ENCODE measurements at places on chromosomes 12 and 14.

- no peak for DNase-seq
Measured at GRCh38 chr12:122190842-122191668, 8.1 kb downstream of the LRRC43 start.

DNA sequence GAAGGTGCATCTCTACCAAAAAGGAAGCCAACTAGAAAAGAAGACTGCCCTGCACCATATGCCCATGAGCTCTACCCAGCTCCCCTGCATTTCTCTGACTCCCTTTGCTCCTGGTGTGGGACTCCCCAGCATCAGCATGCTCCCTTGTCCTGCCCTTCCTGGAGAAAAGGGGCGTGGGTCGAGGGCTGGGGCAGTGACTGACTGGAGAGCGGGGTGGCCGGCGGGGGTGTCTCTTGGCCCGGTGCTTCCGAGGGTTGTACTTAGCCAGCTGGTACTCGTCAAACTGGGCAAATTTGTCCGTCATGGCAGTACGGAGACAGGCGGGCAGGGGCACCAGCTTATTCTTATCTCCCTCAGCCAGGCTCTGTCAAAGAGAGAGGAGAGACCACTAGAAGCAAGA lies 9.8 kb downstream of the TEP1 start:
- no peak for DNase-seq

DNA sequence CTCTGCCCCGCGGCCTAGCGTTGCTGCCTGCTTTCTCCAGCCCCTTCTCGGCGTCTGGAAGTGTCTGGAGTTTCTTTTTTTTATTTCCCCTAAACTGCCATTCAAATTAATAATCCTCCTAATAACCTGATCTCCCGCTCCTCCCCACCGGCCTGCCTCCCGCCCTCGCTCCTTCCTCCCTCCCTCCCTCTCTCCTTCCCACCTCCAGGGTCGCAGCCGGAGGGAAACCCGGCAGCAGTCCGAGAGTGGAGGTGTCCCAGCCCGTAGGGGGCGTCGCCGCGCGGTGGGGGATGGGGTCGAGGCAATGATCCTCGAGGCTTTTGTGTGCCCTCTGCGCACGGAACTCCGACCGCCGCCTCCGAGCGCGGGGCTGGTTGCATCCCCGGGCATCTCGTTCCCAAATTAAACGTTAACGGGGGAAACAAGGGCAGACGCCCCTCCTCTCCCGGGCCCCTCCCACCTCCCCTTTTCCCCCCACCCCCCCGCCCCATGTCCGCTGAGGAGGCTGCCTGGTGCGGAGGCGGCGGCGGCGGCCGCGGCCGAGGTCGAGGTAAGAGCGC lies 1.0 kb upstream of the SOCS2 start:
- DNase-seq: no peak

GRCh38 chr12:27193854-27194544 lies 50.1 kb upstream of the STK38L start:
- DNase-seq: no peak

DNA sequence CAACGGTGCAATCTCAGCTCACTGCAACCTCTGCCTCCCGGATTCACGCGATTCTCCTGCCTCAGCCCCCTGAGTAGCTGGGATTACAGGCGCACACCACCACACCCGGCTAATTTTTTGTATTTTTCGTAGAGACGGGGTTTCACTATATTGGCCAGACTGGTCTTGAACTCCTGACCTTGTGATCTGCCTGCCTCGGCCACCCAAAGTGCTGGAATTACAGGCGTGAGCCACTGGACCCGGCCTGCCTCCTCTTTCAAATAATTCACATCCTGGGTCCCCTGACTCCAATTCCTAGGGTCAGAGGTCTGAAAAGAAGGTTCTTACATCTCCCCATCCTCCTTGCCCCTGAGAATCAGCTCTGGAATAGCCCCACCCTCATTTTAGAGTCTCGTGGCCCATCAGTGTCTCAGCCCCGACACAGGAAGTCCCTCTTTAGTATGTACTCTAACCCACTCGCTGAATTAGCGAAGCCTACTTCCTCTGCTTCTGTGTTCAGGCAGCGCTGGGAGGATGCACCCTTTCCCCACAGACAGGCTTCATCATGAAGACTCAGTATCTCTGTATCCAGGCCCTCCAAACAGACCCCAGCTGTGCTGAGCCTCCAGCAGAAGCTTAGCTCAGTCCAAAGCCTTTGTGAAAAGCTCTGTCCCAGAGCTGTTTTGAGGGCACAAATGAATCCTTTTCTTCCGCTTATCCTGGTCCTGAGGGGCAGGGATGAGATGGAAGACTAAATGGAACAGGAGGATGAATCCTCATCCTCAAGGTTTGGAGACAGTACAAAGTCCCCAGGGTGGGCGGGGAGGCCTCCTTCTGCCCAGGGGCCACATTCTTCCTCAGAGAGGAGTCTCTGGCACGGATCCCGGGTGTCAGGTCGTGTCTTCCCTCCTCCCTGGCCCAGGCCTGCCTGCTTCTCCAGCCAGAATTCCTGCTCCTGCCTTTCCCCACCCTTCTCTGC lies 3.5 kb downstream of the LPAR5 start:
- DNase-seq: no peak

- no peak for DNase-seq
Measured at GRCh38 chr12:52215587-52216031, 17.4 kb upstream of the KRT7 start.

DNA sequence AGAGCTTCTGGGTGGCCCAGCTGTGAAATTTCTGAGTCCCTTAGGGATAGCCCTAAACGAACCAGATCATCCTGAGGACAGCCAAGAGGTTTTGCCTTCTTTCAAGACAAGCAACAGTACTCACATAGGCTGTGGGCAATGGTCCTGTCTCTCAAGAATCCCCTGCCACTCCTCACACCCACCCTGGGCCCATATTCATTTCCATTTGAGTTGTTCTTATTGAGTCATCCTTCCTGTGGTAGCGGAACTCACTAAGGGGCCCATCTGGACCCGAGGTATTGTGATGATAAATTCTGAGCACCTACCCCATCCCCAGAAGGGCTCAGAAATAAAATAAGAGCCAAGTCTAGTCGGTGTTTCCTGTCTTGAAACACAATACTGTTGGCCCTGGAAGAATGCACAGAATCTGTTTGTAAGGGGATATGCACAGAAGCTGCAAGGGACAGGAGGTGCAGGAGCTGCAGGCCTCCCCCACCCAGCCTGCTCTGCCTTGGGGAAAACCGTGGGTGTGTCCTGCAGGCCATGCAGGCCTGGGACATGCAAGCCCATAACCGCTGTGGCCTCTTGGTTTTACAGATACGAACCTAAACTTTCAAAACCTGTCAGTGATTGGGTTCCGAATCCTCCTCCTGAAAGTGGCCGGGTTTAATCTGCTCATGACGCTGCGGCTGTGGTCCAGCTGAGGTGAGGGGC lies 38.9 kb downstream of the DAD1 start:
- DNase-seq: no peak

GRCh38 chr12:131387281-131388163 lies 323.4 kb upstream of the SFSWAP start:
- DNase-seq: no peak
